Daoy (cell line): ENCODE measurements at places on chromosomes 6 and 20. TPM values are rescaled to one million over a fixed set of nuclear protein-coding genes. Genes with fewer than 3 reads are reported as not detected.

Gene TNFRSF6B
- total RNA-seq, result 12.6 and 14.7 TPM in 2 replicates

Gene ZBTB12
- 7.5 and 9.8 TPM in 2 replicates for total RNA-seq

Gene PPP1R16B
- under 0.01 TPM in 1 of 2 replicates, not detected in the other for total RNA-seq

- DNase-seq, result peak; percentile 93
These were observed 216.3 kb upstream of the ECI2 start for GRCh38 chr6:4351520-4352321.

DNA sequence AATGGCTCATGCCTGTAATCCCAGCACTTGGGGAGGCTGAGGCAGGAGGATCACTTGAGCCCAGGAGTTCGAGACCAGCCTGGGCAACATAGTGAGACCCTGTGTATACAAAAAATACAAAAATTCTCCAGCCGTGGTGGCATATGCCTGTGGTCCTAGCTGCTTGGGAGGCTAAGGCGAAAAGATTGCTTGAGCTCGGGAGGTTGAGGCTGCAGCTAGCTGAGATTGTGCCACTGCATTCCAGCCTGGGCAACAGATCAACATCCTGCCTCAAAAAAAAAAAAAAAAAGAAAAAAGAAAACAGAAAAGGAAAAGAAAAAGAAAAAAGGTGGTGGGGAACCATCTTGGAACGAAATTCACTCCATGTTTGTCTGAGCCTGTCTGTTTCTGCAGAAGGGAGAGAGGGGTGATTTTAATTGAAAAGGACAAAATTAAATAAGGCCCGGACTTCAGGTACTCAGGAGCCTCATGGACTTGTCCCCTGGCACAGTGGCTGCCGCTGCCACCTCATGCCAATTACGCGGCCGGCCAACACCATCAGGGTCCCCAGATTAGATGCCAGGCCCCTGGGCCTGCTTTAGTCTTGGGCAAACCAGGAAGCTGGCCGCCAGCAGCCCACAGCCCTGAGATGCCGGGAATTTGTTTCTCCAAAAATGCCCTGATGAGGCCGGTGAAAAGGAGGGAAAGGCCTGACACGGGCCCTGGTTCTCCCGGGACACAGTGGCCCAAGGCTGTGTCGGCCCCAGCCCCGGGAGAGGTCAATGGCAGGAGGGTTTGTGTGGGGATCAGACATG, 37.8 kb upstream of the STX16 start:
- no peak for DNase-seq

DNA sequence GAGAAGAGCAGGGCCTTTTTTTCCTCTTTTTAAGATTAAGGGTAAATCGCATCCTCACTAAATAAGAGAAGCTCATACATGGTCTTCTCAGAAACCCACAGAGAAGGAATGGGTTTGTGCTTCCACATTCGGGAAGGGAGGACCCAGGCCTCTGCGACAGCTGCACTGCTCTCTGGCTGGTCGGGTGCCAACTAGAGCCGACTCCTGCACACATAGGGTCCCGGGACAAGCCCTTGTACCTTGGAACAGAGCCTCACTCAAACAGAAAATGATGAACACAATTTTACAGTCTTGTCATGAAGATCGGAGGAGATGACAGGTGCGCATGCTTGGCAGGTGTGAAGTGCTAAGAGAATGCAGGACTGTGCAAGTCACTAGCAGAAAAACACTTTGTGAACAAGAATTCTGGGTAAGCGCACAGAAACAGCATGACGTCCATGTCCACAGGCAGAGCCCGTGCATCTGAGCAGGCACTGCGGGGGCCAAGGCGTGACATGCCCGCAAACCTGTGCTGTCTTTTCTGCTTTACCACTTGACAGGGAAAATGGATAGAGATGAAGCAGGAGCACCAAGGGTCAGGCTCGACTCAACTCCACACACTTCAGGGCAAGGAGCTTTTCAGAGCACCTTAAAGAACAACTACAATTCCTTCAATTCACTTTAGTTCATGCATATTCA, 101.0 kb upstream of the MPC1 start:
- no peak for DNase-seq

DNA sequence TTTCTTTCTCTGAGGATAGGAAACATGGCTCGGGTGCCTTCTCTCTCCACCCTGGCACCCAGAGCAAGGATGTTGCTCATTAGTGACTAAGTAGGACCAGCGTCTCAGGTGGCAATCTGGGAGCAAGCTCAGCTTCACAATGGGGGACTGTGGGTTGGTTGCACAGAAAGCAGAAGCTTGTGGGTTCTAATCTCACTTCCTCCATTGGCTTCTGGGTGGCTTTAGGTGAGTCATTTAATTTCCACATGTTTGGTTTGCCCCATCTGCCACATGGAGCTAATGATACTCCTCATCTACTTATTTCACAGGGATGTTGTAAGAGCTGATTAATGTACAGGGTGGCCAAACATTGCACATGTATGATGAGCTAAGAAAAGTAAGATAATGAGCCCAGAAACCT, 54.8 kb upstream of the AKIRIN2 start:
- DNase-seq, result peak; percentile 92

DNA sequence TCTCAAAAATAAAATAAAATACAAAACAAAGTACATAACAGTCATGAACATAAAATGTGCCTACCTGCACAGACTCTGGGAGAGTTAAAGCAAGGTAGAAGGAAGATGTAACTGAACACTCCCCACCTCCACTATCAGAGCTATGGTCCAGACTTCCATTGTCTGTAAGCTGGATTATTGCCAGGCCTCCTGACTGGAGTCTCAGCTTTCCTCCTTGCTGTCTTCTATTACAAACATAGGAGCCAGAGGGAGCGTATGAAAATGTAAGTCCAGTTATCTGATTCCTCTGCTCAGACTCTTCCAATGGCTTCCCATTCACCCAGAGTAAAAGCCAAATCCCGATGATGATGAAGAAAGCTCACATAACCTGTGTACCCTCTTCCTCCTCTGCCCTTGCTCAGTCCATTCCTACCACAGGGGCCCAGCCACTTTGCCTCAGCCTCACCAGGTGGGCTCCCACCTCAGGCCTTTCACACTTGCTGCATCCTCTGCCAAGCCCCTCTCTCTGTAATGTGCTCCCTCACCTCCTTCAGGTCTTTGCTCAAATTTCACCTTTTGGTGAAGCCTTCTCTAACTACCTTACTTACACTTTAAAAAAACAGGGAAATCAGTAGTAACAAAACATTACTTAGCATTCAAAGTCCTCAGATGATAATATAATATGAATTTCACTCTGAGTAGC, 194.1 kb downstream of the RIMS1 start:
- DNase-seq, result no peak

Gene CDSN
- not detected in 2 replicates for total RNA-seq

Gene BCAS1
- total RNA-seq, result not detected in 2 replicates

DNA sequence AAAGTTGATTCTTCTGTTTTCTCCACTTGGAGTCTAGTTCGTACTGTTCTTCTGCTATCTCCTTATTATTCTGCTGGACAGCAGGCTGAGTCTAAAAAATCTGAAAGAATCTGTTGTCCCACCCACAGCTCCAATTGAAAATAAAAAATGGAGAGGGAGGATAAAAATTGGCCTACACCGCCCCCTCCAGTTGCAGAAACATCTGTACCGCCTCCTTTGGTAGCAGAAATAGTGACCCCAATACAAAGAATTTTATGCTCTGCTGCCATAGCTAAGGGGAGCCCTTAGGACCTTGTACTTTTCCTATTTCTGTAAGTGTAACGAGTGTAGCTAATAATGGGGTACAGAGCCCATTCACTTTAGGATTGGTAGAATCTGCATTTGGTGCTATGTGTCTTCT, 4.9 kb upstream of the FKBP1A start:
- no peak for DNase-seq

GRCh38 chr20:2333821-2334220, 38.0 kb downstream of the TGM3 start:
- DNase-seq, result no peak

DNA sequence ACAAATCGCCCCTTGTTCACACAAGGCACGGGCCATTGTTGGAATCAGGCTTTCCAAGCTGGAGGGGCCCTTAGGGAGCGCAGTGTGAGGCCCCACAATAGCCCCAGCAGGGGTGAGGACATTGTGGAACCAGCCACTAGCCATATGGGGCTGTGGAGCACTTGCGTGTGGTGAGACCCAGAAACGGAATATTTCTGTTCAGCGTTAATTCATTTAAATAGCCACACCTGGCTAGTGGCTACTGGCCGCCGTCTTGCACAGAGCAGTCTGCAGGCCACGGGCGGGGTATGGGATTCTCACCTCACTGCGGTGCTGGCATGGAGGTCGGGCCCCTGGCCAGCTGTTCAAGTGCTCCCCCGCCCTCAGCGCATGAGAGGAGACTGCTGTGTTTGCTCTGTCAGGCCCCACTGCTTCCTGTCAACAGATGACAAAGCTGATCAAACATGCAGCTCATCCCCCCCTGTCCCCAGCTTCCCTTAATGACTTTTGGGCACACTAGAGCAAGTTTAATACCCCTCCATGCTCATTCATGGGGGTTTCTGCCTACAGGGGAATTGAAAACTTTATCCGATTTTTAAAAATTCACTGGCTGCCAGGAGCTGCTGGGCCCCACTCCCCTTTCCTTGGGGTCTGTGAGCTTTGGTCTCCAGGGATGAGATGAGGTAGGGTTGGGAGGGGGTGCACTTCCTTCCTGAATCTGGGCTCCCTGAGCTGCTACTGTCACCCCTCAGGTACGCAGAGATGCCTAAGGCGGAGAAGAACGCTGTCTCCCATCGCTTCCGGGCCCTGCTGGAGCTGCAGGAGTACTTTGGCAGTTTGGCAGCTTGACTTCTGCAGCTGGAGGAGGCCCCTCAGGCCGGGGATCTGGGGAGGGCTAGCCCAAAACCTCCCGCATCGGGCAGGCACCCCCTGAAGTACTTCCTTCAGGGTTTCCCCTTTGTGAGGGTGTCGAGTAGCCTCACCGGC, 13.6 kb downstream of the ITPA start:
- peak; percentile 37 for DNase-seq

Gene ZC2HC1B
- total RNA-seq, result not detected in 2 replicates

GRCh38 chr6:119348096-119348747, 1.3 kb downstream of the MAN1A1 start:
- DNase-seq, result no peak

Gene C6orf58
- 0.39 and 0.69 TPM in 2 replicates for total RNA-seq

Gene DTD1
- total RNA-seq, result 80.6 and 107 TPM in 2 replicates

GRCh38 chr6:148203281-148203925, 139.2 kb upstream of the SASH1 start:
- DNase-seq, result peak; percentile 59

Gene JPH2
- 1.5 and 2.1 TPM in 2 replicates for total RNA-seq

DNA sequence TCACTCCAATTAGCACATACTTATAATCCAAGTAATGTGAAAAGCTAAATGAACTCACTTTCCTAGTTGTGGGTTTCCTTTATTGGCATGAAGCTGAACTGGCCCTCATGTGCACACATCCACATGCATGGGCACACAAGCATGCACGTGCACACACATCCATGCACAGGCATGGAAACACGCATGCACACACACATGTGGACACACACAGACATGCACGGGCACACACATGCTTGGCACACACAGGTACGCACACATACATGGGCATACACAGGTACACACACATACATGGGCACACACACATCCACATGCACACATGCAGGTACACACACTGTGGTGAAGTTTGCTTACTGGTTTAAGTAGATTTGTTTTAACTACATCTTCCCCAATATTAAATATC, 23.8 kb downstream of the SYNDIG1 start:
- DNase-seq, result no peak

Gene PTPRT
- not detected in 2 replicates for total RNA-seq

Gene CNBD2
- 3.5 and 8.1 TPM in 2 replicates for total RNA-seq

- no peak for DNase-seq
These were observed 221.7 kb upstream of the TAB2 start for GRCh38 chr6:149095842-149096241.

GRCh38 chr6:21310568-21311140, 282.9 kb upstream of the SOX4 start:
- no peak for DNase-seq

DNA sequence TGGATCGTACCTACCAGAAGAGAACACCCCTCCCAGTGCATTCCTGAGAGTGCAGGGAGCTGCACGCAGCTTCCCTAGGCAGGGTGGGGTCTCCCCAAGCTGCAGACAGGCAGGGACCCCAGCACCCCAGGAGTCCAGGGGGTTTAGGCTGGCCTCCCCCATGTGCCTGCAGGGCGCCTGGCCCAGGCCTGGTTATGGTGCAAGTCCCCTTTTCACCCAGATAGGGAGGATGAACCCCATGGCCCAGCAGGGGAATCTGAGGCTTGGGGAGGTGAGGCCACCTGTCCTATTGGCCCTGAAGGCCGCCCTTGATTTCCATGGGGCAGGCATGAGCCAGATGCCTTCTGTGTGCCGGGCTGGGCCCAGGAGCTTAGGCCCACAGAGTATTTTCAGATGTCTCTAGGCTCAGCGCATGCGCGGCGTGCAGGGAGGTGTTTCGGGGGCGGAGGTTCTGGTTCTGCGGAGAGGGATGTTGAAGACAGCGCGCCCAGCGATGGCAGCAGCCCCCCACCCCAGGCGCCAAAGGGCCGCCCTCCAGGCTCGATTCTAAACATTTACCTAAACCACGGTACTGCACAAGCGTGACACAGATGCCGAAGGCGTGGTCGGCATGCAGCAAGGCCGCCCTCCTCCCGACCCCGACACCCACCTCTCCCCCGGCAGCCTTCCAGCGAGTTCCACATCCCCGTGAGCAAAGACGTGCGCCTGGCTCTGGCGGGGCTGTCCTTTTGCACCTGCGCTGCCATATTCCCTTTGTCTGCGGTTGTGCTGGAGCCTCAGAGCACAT, 29.4 kb downstream of the COL20A1 start:
- DNase-seq, result no peak

GRCh38 chr6:85372915-85373270, 77.0 kb upstream of the NT5E start:
- DNase-seq, result no peak
